ENCODE measurements at places on chromosomes 2 and 18.

- no peak for DNase-seq
Measured at GRCh38 chr2:60413814-60414168, 139.7 kb downstream of the BCL11A start.

GRCh38 chr2:238257786-238258700 is 18.2 kb upstream of the HES6 start:
- no peak for DNase-seq

- DNase-seq, result no peak
Measured at GRCh38 chr2:126643431-126643830, 12.5 kb upstream of the GYPC start.

- no peak for DNase-seq
Measured at GRCh38 chr2:235769046-235769445, 275.2 kb downstream of the AGAP1 start.

- no peak for DNase-seq
Measured at GRCh38 chr2:143263066-143263625, 133.9 kb downstream of the ARHGAP15 start.

GRCh38 chr18:62526098-62527025 is 3.5 kb downstream of the ZCCHC2 start:
- DNase-seq, result peak; percentile 64

GRCh38 chr2:8679827-8680731 is 1.8 kb upstream of the ID2 start:
- peak; percentile 48 for DNase-seq

DNA sequence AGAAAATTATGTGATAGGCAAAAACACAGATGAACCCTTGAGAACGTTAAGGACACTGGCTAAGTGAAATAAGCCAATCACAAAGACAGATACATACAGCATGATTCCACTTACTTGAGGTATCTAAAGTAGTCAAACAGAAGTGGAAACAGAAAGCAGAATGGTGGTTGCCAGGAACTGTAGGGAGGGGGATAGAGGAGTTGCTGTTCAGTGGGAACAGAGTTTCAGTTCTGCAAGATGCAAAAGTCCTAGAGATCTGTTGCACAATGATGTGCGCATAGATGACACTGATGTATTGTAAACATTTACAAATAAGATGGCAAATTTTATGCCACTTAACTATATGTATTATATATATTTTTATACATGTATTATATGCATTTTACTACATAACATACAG is 59.7 kb downstream of the POLE4 start:
- DNase-seq, result no peak

DNA sequence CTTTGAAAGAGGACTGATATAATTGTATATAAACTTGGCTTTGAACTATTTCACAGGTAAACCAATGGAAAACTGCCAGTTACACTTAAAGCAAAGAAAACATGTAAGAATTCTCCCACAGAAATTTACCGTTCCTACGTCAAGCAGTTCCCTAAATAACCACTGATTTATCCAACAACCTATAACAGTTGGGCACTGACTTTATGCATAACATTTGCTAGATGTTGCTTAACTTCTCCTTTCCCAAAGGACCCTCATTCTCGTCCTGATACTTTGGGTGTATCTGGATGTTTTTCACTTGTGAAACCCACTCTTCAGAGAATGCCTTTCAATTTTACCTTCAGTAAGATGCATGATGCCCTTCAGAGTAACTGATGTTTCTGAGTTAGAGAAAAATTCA is 43.8 kb downstream of the STAT1 start:
- no peak for DNase-seq

DNA sequence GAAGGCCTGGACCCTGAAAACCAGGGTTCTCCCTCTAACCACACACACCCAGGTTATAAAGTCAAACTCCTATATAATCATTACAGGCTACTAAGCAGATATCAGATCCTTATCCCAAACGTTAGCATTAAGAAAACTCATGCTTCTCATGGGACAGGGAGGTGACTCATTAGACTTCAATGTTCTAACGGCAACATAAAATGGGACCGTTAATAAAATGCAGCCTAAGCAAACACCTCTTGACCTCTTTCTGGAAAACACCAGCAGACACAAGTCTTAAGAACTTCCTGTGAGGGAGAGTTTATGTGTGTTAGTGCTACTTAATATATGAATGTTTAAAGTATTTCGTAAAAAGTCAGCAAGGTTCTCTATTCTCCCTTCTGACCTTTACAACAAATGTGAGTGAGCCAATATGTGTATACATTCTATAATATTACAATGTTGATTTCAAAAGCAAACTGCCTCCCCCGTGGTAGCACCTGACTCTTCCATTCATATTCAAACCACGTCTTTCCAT is 31.7 kb downstream of the LPIN2 start:
- DNase-seq, result peak; percentile 83

DNA sequence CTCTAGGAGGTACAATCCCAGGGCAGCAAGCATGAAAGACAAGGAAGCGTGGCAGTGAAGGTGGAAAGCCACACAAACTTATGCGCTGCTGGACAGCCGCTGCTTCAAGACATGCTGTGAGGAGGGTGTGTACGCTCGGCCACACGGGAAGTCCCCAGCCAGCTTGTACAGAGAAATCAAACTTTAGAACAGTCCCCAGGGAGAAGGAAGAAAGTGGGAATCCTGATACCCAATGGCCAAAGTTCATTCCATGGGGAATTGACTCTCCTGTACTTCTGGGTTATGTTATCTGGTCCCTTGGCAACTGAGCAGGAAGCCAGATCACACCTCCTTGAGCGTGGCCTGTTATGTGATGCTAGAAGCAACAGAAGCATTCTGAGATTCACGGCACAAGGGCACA is 86.1 kb upstream of the BOD1L2 start:
- DNase-seq, result no peak

DNA sequence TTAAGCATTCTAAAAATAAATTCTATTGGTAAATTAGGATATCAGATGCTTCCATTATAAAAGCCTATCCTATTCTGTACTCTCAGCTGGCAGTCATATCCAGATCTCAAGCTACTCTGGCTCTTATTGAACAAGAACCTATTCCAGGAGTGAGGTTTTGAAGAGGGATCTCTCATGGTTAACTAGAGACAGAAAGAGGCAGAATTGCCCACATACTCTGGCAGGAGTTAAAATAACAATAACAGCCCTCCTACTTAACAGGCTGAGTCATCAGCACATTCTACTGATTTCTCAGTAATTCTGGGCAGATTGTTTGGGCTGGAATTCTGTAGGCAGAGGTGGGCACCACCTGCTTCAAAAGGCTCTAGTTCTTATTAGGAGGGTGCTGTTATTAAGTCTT is 142.0 kb upstream of the UNC80 start:
- DNase-seq, result peak; percentile 20

All from fibroblast of skin of abdomen (primary cell).